Aorta (tissue), 5 donors: ENCODE measurements at places on chromosomes 2 and 18. TPM values are rescaled to one million over a fixed set of nuclear protein-coding genes. Genes with fewer than 3 reads are reported as not detected.

DNA sequence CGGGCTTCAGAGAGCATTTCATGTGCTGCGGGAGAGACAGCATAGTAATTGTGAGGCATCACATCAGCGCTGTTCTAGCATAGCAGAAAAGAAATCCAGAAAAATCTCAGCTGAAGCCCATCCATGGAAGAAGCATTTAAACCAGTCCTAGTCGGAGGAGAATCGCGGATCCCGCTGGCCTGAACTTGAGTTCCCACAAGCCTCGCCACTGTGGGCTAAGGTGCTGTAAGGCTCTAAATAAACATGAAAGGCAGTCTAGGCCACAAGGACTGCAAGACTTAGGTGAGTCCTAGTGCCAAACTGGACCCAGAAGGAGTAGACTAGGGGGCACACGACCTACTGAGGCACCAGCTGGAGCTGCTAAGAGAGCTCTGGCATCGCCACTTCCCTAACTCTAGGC is 1225.3 kb upstream of the CHAC2 start:
- no peak for DNase-seq

DNA sequence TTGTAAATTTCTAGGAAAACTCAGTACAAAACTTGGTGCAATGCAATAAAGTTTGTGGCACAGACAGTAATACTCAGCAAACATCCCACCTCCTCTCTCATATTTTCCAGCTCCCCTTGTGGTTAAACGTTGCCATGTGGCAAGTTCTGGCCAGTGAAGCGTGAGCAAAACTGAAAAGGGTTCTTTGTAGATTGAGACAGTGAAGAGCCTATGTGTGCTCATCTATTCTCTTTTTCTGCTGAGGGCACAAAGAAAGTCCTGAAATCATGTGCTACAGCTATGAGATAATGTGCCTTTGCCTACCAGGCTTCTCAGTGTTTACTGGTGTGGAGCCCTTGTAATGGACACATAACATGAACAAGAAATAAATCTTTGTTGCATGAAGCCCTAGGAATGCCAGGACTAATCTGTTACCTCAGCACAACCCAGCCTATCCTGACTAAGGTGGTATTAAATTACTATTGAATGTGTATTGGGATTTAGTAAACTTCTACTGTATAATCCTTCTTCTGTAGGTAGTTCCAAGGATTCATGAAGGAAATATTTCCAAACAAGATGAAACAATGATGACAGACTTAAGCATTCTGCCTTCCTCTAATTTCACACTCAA is 13.0 kb upstream of the TYMS start:
- no peak for DNase-seq

- DNase-seq = no peak
Measured at GRCh38 chr2:146666340-146666739, 1178.5 kb upstream of the ACVR2A start.

DNA sequence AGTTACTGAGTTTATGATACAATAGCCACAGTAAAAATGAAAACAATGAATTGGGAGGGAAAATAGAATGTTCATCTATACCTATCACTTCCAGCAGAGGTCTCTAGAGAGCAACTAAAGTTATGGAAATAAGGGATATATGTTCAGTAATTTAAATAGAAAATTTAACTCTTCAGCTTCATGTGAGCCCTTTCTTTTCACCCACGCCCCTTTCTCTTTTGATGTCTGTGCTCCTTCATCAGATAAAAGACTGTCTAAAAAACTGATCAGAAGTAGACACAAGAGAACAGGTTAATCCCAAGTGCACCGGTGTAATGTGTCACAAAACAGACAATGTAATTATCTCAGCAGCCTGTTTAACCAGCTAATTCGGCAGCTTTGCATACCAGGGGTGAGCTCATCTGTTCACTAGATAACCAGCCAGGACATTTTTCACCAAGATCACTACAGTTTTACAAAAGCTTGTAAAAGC is 238.5 kb upstream of the ERBB4 start:
- DNase-seq = no peak

- no peak for DNase-seq
Measured at GRCh38 chr2:29014811-29015421, 33.8 kb downstream of the TOGARAM2 start.

DNA sequence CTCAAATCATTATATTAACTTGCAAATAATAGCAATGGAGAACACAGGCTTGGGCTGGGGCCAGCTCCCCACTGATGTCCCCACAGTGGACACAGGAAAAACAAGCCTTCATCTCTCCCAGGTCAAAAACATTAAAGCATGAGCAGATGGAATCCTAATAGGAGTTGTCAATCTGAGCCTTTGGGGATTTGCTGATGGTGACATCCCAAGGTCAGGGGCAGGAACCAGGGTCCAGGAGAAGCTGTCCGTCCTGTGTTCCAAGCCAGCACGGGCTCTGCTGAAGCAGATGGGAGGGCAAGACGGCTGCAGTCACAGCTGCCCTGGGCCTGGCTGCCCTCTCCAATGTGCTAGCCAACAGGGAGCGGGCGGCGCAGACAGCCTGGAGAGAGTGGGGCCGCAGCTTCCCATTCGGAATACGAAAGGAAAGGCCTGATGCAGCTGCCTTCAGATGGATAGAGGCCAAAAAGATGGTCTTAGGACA is 135.5 kb downstream of the NDUFA10 start:
- DNase-seq = no peak

GRCh38 chr2:236865052-236865451 is 220.6 kb upstream of the COPS8 start:
- DNase-seq = no peak

- peak; percentile 91 for DNase-seq
Measured at GRCh38 chr2:240604291-240604938, 17.9 kb downstream of the CAPN10 start.

DNA sequence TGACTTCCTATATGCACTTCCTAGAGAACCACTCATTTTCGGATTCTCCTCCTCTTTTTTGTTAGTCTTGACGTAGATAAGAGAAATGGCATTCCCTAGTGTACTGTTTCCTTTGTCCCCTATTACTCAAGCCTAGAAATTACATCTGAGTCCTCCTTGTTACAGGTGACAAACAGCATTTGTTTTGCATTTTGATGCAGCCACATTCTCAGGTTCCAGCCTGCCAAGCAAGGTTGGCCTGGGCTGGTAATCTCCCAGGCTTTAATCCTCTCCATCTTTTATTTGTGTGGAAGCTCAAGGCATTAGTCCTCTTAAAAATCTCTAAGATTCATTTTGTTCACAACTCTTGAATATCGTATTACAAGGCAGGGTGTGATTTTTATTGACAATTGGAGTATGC is 318.0 kb upstream of the NRP2 start:
- DNase-seq = no peak

GRCh38 chr2:191869178-191869577 is 22.3 kb upstream of the CAVIN2 start:
- no peak for DNase-seq

DNA sequence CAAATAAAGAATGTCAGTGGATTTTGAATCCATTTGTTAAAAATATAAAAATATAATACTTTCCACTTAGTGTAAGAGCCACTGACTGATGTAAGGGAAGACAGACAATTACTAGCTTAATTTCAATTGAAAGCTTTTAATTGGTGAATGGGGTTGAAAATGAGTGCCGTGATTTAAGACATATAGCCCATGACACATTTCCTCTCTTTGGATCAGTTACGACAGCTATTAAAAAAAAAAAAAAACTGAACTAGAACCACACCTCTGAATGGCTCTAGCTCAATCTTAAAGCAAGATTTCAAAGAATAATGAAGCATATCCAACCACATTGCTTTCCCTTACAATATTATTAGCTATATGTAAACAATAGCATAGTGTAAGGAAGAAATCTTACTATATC is 44.0 kb downstream of the CIB4 start:
- DNase-seq = no peak

GRCh38 chr2:44100351-44100750 is 68.3 kb upstream of the PPM1B start:
- peak; percentile 87 for DNase-seq

GRCh38 chr2:57343391-57344006 is 703.1 kb upstream of the VRK2 start:
- no peak for DNase-seq

- no peak for DNase-seq
Measured at GRCh38 chr18:710418-711300, 1.8 kb downstream of the ENOSF1 start.

GRCh38 chr2:113137827-113138226 is 10.4 kb downstream of the IL1RN start:
- DNase-seq = no peak

- DNase-seq = peak; percentile 75
Measured at GRCh38 chr2:128514555-128514955, 195.9 kb upstream of the HS6ST1 start.

DNA sequence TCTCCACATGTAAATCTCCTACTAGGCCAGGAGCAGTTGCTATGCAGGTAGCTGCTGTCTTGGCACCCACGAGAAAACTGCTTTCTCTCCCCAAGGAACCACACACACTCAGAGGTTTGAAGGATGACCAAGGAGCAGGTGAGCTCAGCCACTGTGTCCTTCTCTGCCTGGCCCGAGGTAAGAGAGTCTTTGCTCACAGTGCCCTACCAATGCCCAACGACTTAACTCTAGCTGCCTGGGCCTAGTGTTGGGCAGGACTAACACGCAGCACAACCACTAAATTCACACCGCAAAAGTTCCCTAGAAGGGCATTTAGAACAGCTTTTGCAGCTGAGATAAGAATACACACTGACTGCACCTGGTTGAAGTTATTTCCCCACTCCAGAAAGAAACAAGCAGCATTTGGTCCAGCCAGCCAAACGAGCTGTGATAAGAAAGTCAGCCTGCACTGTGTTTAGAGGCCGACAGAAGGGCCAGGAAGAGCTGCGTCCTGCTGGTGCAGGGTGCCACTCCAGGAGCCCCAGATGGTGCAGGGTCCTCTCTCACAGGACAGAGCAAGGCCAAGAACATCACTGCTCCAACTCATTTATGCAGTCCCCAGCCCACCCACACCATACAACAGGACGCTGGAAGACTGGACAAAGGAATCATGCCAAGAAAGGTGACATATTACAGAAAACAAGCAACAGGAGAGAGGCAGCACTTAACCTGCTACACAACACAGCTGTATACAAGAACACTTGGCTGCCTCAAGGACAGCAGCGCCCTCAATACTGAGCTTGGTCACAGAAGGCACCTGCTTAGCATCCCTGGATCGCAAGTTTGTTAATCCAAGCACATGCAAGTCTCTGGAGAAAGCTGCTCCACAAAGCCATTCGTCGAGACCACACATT is 12.5 kb downstream of the HDLBP start:
- no peak for DNase-seq

GRCh38 chr18:58638441-58638840 is 9.6 kb upstream of the ALPK2 start:
- no peak for DNase-seq

- DNase-seq = no peak
Measured at GRCh38 chr2:112273349-112273748, 2.0 kb upstream of the ZC3H6 start.

GRCh38 chr2:225740086-225740485 is 340.6 kb downstream of the NYAP2 start:
- DNase-seq = no peak

DNA sequence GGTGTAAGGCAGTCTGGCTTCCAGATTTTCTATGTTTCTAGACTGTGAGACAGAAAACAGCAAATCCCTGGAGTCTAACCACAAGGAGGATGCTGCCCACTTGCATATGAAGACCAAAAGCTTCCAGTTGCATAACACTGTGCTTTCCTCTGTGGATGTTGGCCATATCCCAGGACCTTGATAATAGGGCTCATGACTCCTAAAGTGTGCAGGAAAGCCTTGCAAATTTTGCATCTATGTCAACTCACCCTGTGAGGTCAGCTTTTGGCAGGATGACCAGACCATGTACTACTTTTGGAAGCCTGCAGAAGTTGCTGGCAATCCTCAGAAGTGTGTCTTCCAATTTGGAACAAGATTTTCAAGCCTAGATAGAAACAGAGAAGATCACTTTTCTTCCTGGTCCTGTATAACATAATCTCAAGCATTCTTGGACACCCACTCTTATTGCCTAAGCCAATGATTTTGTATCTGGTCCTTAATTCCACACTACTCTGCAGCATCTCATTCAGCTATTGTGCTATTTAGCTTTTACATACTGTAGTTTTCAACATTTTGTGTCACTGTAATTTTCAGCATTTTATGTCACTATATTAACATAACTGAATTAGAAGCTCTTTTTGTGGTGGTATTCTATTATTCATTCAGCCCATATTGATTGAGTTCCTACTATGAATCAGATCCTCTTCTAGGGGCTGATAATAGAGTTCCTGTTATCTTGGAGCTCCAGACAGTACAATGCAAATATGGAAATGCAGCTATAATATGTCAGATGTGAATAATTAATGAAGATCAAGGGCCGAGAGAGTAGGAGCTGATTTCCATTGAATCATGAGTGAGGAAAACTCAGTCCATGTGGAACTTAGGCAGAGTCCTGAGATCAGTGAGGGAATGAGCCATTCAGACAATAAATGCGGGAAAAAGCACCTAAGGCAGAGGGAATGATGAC is 85.3 kb upstream of the RAB27B start:
- no peak for DNase-seq

GRCh38 chr2:4895371-4895770 is 796.8 kb upstream of the SOX11 start:
- DNase-seq = no peak

GRCh38 chr2:162114271-162114670 is 37.8 kb downstream of the GCG start:
- no peak for DNase-seq

Gene PPM1G
- total RNA-seq = 42.7 TPM

Gene RAB27B
- total RNA-seq = 0.39 TPM

Gene LRRTM1
- total RNA-seq = 0.19 TPM

Gene UXS1
- total RNA-seq = 29.3 TPM

Gene SRD5A2
- not detected for total RNA-seq

Gene ALPI
- total RNA-seq = not detected

Gene CPLX4
- total RNA-seq = not detected

Gene RAB6D
- not detected for total RNA-seq

Gene ANKRD30B
- total RNA-seq = not detected

Gene CFAP221
- 2.1 TPM for total RNA-seq

Gene SERPINB4
- total RNA-seq = not detected

Gene FSHR
- total RNA-seq = not detected

Gene ACMSD
- not detected for total RNA-seq

Gene PPP1R1C
- total RNA-seq = 1.6 TPM
